HL-60 (cell line): ENCODE measurements at places on chromosomes 11 and 22.
A peak's percentile ranks its signal among the peaks of the same experiment; 100 is the strongest.

DNA sequence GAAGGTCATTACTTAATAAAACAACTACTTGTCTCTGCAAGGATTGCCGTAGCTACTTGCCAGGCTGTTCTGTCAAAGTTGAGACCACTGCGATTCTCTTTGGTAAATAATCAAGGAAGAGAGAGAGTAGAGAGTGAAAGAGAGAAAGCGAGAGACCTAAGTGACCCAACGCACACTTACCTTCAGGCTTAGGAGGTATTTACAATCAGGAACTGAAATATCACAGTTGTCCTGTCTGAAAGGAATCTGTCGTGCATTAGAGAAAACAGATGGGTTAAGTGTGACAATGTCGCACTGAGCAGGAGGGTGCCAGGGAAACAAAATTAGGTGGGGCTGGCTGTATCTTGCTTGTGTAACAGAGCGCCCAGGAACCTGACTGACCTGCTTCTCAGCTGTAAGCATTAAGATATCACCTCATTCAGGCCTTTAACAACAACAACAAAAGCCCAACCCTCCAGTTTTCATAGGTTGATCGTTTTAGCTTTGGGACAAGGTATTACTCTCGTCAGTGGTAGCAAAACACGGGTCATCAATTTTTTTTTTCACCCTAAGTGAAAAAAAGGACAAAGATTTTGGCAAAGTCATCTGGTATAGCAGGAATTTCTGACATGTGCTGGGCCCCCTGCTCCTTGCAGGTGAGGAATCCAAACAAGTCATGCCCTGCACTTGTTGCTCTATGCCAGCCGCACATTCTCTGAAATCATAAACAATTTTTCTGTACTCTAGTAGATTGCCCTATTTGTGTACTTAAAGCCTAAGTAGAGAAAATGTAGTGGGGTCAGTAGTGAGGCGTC lies at the start of gene MUC15:
Gene MUC15 (minus strand): TSS at position 403 of the 794 bp plus-strand sequence. CDS start 5,169 bp downstream, outside the sequence.
- DNase-seq = no peak

DNA sequence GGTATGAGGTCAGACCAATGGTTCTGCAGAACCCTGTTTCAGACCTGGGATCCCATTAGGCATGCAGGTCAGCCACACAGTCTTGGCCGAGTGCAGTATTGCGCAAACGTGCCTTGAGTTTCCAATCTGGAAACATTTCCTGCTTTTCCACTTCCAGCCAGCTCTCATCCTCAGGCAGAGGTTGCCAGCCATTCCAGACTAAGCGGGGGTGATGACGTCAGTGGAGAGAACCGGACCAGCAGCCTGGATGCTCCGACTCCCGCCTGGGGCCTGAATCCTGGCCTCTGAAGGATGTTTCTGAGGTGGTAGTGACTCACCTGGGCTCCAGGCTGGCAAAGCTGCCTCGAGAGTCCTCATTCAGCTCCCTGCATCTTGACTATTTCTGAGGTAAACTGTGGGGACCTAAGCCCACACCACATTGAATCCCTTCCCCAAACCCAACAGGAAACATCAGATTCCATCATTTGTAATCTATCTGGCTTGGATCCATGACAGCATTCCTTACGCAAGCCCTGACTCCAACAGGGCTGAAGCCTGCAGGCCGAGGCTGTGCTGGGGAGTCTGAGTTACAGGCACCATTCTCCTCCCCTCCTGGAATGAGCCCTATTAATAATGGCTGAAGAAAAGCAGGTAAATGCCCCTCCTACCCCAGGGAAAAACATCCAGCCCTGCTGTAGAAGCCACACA lies 83.0 kb downstream of the ABTB2 start:
- no peak for DNase-seq

DNA sequence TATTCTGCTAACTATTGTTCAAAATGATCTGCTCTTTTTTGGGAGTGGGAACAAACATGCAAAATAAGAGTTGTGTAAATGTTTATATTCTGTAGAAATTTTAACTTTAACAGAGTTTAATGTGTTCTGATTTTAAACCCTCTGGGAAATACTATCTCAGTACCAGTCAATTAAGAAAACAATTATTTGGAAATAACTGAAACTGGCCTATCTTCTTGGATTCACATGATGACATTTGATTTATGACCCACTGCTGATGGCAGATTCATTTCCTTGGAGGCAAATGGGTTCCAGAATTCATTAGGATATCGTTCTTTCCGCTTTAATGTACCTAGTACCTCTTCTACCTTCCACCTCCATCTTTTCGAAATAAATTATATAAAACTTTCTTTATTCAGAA lies 5.5 kb downstream of the SIK2 start:
- no peak for DNase-seq

DNA sequence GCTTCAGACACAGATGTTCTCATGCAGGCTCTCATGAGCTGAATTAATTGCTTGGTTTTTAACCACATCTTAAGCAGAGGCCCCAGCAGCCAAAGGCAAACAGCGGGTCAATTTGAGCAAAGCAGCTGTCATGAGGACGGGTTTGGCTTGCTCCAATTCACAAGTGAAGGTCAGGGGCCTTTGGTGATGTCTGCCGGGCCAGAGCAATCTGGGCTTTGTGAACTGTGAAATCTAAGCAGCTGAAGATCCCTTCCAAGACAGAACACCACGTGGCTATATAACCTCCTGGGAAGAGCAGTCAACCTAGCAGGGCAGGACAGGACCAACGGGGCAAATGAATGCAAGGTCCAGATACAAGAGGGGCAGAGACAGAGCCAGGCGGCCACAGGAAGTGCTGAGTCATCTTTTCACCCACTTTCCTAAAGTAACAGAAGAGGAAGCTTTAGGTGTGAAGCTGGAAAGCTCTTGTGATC lies 187.3 kb upstream of the B3GAT1 start:
- no peak for DNase-seq

- DNase-seq = no peak
Observed at GRCh38 chr11:19525714-19526113, 186.9 kb upstream of the NAV2 start.

- no peak for DNase-seq
Observed at GRCh38 chr11:34601085-34601444, 19.8 kb upstream of the EHF start.

GRCh38 chr11:37995886-37996285 lies 1397.8 kb upstream of the RAG2 start:
- DNase-seq = no peak

- no peak for DNase-seq
Observed at GRCh38 chr22:27755521-27756211, 45.9 kb downstream of the MN1 start.

- no peak for DNase-seq
Observed at GRCh38 chr22:19620742-19621371, 93.4 kb upstream of the SEPTIN5 start.

- DNase-seq = no peak
Observed at GRCh38 chr22:44126807-44127206, 53.9 kb upstream of the PARVG start.

DNA sequence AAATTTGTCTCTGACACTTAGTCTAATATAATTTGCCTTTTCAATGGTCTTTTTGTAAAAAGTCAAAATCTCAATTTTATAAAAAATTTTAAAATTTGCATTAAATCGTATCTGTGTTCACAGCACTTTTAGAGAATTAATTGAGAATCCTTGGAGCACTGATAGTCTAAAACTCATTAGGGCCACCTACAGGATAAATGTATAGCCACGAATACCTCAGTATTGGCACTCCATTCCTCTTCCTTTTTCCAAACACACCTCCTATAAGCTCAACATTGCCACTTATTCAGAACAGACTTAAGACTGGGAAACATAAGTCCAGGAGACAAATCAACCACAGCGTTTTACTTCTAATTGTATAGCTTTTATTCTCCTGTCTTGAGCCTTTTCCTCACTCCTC lies 776.0 kb upstream of the ARHGAP42 start:
- no peak for DNase-seq

GRCh38 chr11:100663583-100663982 lies 23.5 kb upstream of the ARHGAP42 start:
- no peak for DNase-seq

GRCh38 chr11:72333661-72334060 lies 89.7 kb upstream of the PHOX2A start:
- peak; percentile 85 for DNase-seq

DNA sequence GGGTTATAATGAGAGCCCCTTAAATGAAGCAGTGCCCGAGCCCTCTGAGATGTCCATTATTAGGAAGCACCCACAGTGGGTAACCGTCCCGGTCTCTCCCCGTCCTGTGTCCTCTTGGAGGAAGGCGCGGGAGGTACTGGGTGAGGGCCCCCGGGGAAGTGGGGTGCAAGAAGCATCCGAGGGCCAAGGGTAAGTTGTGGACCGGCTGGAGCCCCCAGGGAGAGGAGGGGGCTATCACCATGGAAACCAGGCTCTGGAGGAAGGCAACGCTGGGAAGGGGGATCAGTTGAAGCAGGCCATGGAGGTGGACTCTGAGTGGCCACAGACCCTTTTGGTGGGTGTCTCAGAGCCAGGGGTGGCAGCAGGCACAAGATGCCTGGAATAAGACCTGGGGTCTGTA lies 173.6 kb downstream of the ST3GAL4 start:
- no peak for DNase-seq

DNA sequence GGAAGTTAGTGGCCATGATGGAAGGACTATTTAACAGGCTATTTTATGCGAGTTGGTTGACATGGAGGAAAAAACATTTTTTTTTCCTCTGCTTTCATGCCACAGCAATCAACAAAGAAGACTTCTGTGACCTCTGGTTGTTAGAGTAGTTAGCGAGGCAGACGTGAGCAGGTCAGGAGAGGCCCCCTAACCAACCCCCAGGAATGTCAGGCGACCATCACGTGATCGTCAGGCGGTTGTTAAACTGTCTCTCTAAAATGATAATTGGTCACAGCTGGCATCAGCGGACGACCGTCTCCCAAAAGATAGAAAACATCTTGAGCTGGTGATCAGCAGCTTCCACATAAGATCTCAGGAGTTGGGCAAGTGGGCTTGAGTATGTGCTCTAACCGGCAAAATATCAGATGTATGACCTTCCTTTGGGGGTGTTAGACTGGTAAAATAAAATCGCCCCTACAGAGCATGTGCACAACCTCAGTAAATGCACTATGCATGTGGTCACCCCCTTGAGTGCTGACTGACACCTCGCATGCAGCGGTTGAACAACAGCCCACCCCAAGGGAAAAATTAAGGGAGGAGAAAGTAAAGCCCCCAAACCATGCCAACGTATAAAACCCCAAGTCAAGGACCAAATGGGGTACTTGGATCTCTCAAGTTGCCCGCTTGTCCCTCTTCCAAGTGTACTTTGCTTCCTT lies 20.9 kb upstream of the NARS2 start:
- DNase-seq = no peak

GRCh38 chr11:57237204-57237681 lies at the start of gene APLNR:
TSS of gene APLNR (minus strand) at chr11:57237250. CDS start at chr11:57237004, 246 bp downstream.
- no peak for DNase-seq

- DNase-seq = peak; percentile 63
Observed at GRCh38 chr11:48066881-48067800, 86.8 kb downstream of the PTPRJ start.

DNA sequence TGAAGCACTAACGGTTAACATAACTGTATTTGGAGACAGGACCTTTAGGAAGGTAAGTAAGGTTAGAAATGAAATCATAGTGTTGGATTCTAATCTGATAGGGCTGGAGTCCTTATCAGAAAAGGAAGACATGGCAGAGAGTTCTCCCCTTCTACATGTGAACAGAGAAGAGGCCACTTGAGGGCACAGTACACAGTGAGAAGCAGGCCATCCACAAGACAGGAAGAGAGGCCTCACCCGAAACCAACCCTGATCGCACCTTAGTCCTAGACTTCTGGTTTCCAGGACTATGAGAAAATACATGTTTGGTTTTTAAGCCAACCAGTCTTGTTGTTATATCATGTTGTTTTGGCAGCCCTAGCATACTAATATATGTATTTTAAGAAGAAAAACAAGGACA lies 170.0 kb downstream of the LRRC4C start:
- DNase-seq = no peak

GRCh38 chr11:111582163-111582562 lies 20.1 kb upstream of the SIK2 start:
- no peak for DNase-seq
